ENCODE measurements at places on chromosomes 4 and X.

GRCh38 chrX:48794911-48795515 is 6.9 kb upstream of the HDAC6 start:
- DNase-seq, result no peak

DNA sequence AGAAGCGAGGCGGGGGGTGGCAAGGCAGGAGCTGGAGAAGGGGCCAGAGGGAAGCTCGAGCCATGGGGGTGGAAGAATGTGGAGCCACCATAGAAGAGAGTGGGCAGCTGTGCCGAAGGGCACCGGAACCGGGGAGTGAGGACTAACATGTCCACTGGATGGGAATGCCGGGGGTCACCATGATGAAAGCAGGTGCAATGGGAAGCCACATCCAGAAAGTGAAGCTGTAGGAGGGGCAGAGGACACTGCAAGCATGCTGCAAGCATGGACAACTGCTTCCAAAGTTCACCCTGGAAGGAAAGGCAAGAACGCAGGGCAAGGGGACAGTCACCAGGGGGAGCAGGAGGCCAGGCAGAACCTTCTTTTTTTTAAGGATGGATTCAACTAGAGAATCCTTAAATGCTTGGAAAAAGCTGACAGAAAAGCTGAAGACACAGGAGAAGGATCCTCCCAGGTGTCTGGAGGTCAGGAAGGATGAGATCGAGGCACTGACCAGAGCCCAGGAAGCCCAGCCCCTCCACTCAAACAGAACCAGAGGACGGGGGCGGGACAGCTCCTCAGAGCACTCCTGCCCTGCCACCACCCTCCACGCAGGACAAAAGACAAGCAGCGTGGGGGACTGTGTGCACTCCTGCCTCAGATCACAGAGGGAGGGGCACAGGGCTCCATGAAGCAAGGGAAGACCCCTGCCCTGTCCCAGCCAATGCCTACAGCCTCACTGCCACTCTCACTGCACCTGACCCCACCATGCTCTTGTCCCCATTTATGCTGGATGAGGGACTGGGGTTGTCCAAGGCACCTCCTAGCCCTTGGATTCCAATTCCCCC is 169.2 kb downstream of the AFAP1 start:
- no peak for DNase-seq

GRCh38 chr4:41822325-41822724 is 73.8 kb upstream of the PHOX2B start:
- DNase-seq, result no peak

GRCh38 chr4:114040319-114041116 is 61.1 kb upstream of the ARSJ start:
- DNase-seq, result no peak

DNA sequence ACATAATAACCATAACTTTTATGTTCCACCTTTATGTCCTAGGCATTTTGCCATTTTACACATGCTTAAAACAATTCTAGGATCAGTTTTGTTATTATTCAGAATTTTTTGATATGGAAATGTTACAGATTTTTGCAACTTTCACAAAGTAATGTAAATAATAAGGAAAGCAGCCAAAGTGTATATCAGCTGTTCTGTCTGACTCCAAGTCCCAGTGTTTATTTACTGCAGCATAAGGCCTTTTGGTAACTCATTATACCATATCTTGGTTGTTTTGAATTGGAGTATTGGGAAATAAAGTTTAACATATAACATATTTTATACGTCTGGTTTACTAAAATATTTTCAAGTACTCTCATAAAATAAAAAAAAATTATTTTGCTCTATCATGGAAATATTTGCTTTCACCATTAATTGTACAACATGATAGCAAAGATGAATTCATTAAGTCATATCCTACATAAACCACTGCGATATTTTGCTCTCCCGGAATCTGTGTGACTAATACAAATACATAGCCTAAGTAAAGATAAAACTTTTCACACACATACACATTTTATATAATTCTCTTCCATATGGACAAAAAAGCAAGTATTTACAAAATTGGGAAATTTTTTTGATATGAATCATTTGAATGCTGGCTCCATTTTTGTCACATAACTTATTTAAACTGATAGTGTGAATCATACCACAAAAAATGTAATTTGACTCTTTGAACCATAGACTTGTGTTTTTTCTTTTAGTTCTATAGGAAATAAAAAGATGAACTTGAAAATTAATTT is 399.0 kb downstream of the PABPC4L start:
- no peak for DNase-seq

DNA sequence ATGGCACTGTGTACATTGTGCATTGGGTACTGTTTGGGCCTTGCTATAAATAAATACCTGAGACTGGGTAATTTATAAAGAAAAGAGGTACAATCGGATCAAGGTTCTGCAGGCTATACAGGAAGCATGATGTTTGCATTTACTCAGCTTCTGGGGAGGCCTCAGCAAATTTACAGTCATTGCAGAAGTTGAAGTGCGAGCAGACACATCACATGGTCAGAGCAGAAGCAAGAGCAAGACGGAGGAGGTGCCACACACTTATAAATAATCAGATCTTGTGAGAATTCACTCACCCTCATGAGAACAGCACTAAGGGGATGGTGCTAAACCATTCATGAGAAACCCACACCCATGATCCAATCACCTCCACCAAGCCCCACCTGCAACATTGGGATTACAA is 505.0 kb downstream of the ARAP2 start:
- DNase-seq, result no peak

DNA sequence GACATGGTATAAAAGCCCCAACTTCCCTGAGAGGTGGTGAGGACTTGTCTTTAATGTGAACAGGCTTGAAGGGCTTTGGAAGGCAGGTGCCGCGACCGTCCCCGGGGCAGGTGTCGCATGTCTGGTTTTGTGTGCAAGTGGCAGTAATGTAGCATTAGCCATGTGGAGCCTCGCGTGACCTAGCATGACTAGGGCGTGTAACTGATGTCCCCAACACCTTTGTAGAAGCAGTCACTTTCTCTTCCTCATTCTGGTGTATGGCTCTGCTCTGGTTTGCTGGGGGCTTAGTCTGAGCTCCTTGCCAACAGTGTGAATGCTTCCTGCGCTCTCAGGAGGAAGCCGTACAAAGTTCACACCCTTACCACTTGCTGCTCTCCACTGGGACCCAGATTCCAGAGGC is 145.7 kb downstream of the AMMECR1 start:
- no peak for DNase-seq

DNA sequence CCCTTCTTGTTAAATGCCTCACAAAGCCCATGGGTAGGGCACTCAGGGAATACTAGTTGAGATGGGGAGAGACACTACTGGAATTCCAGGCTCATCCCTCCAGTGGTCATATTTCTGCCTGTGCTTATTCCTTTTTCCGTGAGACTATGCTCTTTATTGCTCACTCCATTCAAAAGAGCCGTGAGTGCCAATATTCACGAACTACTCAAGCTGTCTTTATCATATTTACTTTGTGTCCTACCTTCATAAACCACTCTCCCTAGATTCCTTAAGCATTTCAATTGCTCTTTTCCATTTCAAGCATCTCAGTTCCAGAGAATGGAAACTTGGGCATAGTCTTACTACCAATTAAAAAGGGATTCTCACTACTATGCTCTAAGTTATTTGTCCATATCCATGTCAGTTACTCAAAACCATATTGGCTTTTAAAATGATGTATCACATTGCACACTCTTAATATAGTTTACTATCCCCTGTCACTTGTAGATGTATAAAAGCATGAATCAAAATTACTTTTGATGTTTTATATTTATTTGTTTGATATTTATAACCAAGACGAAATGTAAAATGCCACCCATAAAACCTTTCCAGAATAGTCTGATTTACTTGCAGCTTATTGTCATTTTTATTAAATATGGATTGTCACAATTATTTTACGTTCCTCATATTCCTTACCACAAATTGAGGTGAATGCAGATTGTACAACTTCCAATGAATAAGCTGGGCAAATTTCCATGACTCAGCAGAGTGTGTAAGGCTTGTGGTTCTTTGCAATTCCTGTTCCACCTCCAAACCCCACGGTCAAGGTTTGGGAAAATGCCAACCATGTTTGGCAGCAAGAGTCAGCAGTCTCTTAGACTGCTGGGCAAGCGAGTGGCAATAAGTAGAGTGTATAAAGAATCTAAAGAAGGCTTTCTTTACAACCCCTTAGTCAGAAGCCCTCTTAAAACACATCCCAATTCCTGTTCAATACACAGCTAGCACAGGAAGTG is 24.4 kb downstream of the ENOX2 start:
- DNase-seq, result no peak

DNA sequence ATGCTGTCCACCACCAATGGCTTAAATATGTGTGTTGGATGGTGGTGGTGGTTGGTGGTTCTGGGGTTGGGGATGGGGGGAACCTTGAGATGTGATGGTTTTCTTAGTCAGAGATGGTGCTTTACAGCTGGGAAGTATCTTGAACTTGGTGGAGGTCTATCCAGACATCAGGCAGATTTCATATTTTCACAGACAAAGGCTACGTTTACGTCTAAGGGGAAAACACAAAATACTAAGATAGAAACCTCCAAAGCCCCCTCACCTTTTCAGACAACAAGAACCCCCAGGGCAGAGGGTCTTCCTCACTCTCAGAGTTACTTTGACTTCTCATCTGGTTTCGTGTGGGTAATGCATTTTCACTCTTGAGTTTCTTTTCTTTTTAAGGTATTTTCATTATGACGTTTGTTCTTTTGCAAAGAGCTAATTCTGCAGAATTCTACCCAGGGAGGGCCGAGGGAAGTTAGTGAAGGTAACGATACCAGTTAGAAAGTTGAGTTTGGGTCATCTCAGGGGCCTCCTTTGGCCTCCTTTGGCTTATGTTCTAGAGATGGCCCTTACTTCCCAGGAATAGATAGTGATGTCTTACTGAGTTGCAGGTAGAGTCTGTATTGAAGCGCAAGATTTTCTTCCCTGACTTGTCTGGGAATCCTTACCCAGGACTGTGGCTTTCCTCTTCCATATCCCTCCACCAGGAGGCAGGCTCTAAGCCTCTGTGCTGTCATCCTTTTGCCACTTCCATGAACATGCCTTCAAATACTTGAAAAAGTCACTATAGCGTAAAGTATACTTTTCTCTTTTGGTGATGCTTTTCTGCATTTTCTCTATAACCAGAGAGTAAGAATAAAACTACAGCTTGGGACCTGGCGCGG is 31.9 kb downstream of the RHOH start:
- no peak for DNase-seq

- no peak for DNase-seq
Observed at GRCh38 chr4:182894681-182895275, 22.4 kb downstream of the DCTD start.

- no peak for DNase-seq
Observed at GRCh38 chrX:54043541-54044125, 640 bp downstream of the PHF8 start.

DNA sequence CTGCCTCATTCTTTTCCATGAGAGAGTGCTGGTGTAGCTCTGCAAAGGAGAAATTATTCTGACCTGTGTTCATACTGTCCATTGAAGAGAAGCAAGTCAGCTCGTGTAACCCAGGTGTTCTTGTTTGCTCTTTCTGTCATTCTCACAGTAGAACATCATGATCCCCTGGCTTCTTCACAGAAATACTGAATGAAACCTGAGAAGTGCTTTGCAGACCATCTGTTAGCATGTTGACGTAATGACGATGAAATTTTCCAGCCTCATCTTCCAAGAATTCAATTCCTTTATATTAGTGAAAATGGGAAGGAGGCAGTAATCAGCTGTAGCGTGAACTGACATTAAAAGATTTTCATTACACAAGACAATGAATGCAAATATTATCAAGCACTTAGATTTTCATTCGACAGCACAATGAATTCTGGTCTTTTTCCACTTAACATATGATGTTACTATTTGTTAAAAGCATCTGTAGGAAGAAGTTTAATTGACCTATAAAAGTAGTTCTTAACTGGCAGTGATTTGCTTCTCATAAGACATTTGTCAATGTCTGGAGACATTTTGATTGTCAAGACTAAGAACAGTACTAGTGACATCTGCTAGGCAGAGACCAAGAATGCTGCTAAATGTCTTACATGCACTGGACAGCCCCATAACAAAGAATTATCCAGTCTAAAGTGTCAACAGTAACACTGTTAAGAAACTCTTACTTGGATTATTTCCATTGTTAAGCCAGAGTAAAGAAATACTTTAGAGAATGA is 246.3 kb downstream of the BANK1 start:
- no peak for DNase-seq

DNA sequence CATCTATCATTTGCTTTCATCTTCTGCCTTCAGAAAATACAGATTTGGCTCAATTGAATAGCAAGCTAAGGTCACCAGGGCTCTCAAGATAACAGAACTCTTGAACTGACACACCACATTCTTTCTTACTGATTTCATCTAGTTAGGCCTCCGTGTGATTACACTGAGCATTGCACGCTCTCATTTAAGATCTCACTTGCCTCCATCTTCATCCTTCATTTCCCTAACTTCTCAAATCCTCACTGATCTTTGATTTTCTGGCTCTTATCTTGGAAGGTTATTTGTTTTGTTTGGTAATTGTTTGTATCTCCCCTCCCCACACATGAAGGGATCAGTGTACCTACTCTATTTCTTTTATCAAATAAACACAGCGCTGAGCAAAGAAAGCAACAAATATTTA is 47.7 kb downstream of the MANBA start:
- DNase-seq, result no peak

DNA sequence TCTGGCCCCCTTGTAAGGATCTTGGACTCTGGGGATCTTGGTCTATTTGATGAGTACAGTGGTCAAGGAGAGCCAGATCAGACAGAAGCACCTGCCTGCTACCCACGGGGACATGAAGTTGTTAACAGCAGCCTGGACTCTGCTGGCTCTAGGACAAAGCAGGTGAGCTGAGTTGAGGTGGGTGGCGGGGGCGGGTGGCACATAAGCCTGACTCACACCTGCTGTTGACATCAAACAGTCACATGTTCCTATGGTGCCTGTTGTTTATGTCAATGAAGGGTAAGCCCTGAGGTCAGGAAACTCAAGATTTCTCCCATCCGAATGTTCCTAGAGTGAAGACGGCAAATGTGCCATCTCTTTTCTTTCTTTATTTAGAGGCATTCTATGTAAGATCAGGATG is 50.1 kb upstream of the CLNK start:
- no peak for DNase-seq

GRCh38 chrX:136203951-136204350 is 47.2 kb downstream of the MAP7D3 start:
- DNase-seq, result no peak

- DNase-seq, result no peak
Observed at GRCh38 chrX:9681422-9681821, 84.2 kb downstream of the GPR143 start.

DNA sequence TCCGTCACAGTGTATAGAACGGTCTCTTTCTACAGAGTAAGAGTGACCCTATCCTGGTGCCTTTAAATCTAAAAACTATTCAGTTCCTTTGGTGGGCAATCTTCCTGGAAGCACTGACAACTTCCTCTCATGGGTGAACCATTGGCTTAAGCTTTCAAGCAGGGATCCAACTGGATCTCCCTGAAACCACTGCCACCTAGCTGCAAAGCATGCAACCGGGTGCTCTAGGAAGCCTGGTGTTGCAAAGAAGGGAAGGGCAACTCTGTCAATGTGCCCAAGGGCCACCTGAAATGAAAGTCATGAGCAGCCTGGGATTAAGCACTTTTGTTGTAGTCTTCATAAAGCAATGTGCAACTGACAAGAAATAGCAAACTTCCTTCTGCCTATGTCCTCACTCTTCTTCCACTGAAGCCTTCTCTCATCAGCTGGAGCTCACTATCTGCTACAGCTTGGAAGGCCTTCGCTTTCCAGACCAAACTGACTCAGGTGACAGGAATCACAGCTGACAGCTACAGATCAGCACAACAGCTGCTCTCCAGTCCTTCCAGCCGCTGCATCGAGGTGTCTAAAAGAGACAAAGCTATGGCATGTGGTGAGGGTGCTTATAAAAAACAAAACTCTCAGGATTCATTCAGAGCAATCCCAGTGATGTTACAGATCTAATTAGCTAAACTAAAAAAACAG is 46.1 kb downstream of the SETD7 start:
- DNase-seq, result no peak
